ENCODE measurements at places on chromosomes 11 and 22.

DNA sequence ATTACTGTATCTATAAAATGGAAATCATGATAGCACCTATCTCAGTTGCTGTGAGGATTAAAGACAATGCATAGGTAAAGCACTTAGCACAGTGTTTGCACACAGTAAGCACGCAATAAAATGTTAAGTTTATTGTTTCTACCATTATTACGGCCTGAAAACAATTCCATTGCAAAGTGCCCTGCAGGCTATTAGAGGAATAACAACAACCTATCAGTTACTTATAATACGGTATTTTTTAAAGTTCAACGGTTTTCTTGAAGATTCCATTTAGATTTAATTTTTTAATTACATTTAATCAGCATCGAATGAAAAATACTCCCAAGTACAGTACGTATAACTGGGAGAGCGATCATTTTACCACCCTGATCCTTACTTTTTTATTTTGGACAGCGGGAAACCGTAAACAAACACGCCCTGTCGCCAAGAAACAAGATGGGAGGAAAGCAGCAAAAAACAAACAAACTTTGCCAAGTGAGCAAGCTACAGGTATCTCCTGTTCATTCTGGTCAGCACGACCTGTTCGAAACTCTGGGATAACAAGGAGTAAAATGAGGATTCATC, 893 bp downstream of the SLC36A4 start:
- DNase-seq: peak; percentile 21

DNA sequence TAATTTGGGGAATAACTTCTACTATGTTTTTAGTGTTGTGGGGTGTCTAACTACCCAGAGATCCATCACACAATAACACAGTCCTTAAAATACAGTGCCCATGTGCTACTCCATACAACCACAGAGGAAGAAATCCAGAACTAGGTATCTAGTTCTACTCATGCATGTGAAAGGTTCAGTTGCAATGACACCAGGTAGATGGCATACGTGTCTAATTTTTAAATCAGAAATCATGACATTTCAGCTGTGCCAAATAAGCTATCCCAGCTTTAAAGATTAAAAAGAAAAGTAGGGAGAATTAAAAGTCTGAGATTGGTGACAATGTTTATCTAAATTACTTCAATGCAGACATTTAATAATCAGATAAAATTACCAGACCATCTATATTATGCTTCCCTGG, 122.2 kb downstream of the CD44 start:
- no peak for DNase-seq

- DNase-seq: no peak
These were observed at the start of gene TMPRSS6 for GRCh38 chr22:37109242-37109917. TMPRSS6 (minus strand) TSS chr22:37109713; CDS start chr22:37103417, 6,296 bp downstream.

DNA sequence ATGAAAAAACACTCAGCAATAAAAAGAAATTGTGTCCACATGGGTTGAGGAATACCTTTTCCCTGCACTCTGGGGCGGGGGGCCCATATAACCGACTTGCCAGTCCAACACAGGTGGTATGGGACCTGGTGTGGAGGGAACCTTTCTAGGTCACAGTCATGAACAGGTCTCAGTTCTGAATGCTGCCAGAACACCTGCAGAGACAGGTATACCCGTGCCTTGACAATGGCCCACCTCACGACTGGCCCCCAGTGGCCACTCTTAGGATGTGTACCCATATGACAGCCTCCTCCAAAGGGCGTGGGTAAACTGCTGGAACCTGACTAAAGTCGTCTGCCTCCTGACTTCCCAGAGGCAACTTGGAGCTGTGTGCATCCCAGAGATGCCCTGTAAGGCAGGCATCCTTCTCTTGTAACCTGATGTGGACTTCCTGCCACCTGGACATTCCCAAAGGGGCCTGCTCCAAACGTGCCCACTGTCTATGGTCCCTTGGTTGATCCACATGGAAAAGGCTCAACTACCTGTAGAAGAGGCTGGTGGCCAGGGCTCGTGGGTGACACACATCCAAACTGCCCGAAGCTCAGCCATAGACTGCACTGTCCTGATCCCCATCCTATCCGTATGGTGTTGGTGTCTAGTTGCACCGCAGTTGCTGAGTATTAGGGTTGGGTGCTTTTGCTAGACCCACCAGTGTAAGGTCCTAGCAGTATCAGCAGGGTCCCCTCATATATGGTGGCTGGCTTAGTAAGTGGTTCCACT, 859.3 kb downstream of the BRD1 start:
- no peak for DNase-seq

GRCh38 chr11:102438311-102439062, 14.1 kb downstream of the TMEM123 start:
- DNase-seq: peak; percentile 28

Measured in CD4-positive, alpha-beta T cell treated with Interleukin-17A for 1 hour (primary cell).